Sciatic nerve (tissue), 2 donors: ENCODE measurements at places on chromosomes 7 and 10.

GRCh38 chr10:118148247-118148646, 101.5 kb upstream of the RAB11FIP2 start:
- no peak for DNase-seq

GRCh38 chr10:21746118-21746517, 212.1 kb downstream of the MLLT10 start:
- DNase-seq: no peak

DNA sequence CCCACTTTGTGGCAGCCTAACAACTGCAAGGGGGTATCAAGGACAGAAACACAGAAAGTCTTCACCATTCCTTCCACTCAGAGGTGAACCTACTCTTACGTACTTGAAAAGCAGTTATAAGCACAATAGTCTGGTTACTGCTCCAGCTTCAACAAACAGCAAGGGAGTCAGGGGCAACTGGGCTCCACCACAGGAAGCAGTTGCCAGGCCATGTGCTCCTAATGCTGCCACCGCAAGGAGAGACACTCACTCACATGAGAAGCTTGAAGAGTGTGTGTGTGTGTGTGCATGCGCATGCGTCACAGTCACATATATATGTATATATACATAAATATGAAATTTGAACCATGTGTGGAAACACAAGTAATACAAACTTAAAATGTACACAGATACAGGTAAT, 65.5 kb downstream of the GRB10 start:
- no peak for DNase-seq

GRCh38 chr10:36669615-36670352, 455.6 kb upstream of the ANKRD30A start:
- DNase-seq: no peak

DNA sequence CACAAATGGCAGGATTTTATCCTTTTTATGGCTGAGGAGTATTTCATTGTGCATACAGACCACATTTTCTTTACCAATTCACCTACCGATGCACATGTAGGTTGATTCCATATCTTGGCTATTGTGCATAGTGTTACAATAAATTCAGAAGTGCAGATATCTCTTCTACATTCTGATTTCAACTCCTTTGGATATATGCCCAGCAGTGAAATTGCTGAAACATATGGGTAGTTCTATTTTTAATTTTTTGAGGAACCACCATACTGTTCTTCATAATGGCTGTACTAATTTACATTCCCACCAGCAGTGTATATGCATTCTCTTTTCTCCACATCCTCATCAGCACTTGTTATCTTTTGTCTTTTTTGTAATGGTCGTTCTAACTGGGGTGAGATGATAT, 1290.3 kb downstream of the XPNPEP1 start:
- no peak for DNase-seq

- no peak for DNase-seq
Observed at GRCh38 chr10:86391986-86392722, 25.6 kb upstream of the GRID1 start.

- DNase-seq: no peak
Observed at GRCh38 chr10:52284416-52285013, 29.6 kb upstream of the DKK1 start.

DNA sequence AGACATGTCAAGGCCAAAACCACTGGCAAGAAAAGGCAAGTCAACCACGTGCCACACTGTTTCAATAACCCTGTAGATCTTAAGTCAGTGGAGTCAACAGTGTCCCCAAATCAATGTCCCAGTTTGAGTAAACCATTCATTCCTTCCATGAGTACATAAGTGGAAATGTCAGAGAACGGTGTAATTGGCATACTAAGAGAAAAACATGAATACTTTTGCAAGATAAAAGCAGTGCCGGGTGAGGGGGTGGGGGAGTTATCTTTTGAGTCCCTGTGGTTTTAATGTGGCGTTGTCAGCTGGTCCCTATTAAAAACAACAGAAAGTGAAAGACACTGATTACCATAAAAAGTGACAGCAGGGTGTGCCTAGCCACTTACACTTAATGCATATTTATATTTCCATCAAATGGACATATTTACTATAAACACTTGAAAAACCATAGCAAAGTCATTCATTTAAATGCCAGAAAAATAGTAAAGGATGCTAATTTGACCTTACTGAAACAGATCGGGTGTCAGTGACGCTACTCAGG, 37.8 kb downstream of the RSU1 start:
- DNase-seq: no peak

GRCh38 chr7:107630342-107630741, 30.3 kb upstream of the SLC26A4 start:
- no peak for DNase-seq

DNA sequence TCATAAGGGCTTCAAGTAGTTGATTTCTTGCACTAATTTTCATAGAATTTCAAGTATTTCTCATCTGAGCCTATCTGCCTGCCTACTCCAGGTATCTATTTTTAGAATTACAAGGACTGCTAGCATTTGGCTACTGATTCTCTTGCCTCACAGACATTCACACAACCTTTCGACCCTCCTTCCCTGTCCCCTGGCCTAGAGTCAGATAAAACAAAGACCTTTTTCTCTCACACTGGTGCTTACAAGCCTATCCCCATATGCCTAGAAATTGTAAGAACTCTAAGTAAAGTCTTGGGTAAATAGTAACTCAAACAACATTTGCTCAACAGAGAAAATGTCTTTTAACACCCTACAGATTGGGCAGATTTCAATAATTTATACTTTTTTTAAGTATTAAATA, 6.3 kb downstream of the GPAM start:
- no peak for DNase-seq

DNA sequence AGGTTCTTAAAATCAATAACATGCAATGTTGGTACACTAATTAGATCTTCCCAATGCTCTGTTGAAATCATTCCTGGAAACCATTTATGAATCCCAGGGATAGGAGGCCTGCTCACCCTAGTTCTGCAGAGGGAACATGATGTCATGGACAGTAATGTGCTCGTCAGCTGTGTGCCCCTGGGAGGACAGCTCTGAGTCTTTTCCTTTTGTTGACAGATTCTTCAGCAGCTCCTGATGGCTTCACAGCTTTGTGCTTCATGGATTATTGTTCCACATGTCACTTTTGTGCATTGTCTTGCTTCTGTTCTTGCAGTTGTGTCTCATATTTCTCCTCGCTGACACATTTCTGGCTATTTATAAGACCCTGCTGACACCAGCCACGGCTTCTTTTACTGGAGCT, 367.5 kb downstream of the CCSER2 start:
- DNase-seq: no peak

DNA sequence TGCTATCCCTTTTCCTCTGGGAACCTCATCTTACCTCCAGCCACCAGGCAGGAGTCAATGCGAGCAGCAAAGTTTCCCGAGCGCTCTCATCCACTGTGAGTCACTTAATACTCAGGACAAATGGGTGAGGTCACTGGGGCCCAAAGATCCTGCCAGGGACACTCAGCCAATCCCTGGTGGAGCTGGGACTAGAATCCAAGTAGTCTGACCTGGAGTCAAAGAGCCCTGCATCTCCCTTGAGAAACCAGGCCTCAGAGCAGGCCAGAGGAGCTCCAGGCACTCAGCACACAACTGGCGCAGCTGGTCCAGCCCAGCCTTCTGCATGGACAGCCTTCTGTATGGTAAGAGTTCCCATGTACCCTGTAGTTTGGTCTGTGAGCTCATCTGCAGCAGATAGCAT, 142.3 kb downstream of the MAPK8 start:
- no peak for DNase-seq

DNA sequence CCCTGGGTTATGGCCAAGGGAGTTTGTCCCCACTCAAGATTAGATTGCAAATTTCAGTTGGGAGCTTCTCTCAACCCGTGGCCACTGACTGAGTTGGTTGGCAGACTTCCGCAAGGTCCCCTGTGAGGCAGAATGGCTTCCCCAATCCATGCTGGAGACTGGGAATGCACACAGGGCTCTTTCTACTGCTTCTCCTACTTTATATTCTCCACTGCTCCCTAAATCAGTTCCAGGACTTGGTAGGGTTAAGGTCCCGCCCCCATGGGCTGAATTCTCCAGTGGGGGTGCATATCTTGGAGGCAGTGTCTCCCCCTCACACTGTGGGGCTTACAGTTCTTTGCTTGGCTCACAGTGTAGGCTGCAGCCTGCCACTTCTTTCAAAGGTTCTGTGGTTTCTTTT, 404.2 kb downstream of the PTPRN2 start:
- no peak for DNase-seq

DNA sequence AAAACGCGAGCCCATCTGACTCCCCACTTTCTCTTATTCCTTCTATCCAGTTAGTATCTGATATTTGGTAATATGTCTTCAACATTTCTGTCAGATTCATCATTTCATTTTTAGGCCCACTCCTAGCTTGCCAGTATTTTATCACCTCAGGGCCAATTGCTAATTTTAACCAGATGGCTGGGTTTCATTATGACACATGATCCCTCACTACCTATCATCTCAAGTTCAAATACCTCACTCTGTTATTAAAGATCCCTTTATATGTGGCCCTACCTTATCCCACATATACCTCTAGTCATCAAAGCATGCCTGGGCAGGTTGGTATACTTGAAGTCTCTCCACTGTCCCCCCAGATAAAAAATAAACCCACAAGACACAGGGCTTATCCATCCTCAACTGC, 104.9 kb downstream of the RNLS start:
- no peak for DNase-seq
